ENCODE measurements at places on chromosomes 2 and 18.

GRCh38 chr2:7994397-7994951 is 687.4 kb upstream of the ID2 start:
- no peak for DNase-seq

- DNase-seq: no peak
These were observed 713 bp downstream of the WBP1 start for GRCh38 chr2:74458938-74459363.

DNA sequence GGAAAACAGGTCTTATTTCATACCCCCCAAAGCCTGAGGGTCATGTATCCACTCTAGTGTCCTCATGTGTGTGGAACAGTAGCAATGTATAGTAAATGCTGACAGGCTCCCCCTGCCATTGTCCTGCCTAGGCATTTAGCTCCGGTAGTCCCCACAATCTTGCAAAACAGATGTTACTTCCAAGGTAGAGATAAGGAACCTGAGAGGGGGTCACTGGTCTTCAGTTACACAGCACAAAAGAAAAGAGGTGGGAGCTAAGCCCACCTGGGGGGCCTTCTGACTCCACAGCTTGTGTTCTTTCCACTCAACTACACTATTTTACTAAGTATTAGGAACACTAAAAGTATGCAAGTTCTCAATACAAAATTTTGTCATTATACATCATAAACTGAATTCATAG is 17.4 kb upstream of the FECH start:
- no peak for DNase-seq

GRCh38 chr2:168797286-168797655 is 5.2 kb upstream of the NOSTRIN start:
- DNase-seq: no peak

GRCh38 chr2:144914113-144914512 is 394.2 kb upstream of the ZEB2 start:
- no peak for DNase-seq

Measured in fibroblast of upper back skin (primary cell).